ENCODE measurements at places on chromosomes 4 and X.
A peak's percentile ranks its signal among the peaks of the same experiment; 100 is the strongest.

DNA sequence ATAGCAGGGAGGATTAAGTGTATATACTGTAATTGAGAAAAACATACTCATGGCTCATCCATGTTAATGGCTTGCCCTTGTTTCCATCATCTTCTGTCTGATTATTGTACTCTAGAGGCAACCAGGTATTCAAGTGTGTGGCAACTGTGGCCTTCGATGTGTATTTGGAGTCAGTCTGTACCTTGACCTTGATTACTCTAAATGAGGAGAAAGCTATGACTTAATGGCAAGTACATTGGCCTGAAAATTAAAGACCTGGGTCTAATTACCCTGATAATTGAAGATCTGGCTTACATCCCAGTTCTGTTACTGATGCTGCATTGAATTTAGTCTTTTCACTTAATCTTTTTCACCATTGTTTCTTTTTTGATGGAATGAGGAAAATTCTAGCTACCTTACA is 409.2 kb downstream of the CCSER1 start:
- DNase-seq: peak; percentile 92

GRCh38 chr4:127555106-127555505 is 77.7 kb upstream of the INTU start:
- DNase-seq: peak; percentile 3

DNA sequence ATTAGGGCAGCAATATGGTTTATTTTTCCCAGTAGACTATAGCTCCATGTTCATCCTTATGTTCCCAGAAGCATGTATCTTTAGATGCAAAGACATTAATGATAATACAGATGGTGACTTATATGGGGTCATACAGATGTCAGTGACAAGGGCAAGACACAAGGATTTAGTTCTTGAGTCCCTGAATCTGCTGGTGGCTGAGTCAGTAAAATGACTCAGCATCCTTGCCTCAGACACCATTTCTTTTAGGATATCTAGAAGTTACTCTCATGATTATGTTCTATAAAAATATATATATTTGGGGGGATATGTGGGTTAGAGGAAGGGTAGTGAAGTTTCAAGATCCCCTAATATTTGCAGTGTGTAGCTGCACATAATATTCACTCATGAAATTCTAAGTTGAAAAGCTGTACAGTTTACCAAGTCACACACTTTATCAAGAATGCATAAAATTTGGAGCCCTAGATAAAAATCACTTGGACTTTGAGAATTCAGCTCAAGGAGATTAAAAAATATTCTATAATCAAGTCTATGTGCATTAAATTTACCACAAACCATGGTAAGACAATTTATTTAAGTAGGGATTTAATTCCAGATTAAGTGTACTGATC is 101.9 kb downstream of the LNX1 start:
- no peak for DNase-seq

DNA sequence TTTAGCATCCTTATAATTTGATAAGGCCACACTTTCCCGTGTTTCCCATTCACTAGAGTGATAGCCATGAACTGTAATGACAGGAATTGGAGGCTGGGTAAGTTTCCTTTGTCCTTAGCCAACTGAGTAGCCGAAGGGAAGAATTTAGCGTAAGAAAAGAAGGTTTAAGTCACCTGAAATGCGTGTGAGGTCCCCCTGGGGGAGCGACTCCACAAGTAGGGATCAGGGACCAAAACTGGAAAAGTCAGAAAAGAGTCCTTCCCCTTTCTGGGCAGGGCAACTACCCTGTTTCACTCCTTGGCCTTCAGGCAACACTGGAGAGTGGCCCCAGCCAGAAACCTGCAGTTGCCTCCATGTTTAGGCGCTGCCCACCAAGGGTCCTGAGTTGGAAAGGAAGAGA is 81.6 kb upstream of the MED14 start:
- DNase-seq: no peak

DNA sequence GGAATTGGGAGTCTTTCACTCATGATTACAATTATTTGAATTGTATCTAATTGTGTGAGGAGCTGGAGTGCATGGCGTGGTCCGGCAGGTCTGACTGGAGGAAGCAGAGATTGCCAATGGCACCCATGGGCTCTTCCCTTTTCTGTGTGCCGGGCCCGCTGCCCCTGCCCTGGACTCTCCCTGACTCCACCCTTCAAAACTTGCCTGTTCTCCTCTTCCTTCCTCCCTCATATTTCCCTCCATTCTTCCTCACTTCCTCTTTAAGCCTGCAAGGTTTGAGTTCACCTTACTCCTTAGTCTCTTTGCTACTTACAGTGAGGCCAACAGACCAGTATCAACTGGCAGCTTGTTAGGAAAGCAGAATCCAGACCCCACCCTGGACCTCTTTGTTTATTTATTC is 6.5 kb upstream of the STBD1 start:
- no peak for DNase-seq

- peak; percentile 95 for DNase-seq
These were observed 155.7 kb downstream of the SNCA start for GRCh38 chr4:89681219-89681618.

DNA sequence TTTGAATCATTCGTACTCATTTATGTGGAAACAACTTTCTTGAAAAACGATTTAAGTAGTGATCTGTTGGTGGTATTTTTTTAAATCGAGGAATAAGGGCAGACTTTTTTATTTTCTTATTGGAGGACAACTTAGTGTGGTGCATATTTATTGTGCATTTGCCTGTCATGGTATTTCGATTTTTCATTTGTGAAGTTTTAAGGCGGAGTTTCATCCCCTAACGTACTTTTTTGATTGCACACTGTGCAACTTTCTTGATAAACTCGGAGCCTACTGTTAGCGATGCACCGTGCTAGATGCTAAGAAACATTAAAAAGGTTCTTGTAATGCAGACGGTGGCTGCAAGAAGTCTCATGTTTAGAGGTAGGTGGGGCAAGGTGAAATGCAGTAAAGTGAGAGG is 1.4 kb downstream of the ZFX start:
- DNase-seq: peak; percentile 37

GRCh38 chrX:131677655-131678628 is 134.1 kb downstream of the OR13H1 start:
- peak; percentile 32 for DNase-seq

DNA sequence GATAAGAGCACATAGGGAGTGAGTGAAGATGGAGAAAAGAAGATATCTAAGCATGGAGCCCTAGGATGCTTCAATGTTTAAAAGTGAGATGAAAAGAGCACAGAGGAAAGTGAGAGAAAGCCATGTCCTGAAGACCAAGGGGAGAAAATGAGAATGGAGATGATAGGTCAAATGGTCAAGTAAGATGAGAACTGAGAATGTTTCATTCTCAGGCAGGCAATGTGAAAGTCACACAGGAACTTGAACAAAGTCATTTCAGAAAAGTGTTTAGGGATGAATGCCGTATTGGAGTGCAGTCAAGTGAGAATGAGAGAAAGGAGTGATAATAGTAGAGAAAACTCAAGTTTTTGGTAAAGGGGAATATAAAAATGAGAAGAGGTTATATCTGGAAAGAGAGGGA is 148.7 kb upstream of the PTCHD1 start:
- DNase-seq: no peak
